ENCODE measurements at places on chromosomes 3 and 15.

DNA sequence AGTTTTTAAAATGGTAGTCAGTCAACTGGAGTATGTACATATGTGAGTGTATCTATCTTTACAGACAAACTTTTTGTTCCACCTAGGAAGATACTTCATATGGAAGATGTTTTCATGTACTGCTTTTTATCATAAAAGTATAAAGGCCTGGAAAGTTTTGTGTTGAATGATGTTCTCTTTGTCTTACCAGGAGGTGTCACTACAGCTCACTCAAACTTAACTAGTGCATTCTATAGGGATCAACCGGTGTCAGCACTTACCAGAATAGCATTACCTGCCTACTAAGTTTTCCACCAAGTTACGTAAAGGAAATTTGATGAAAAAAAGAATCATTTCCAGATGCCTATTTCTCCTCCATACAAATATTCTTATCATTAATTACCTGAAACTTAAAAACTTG lies 522.6 kb upstream of the SEMA6D start:
- peak; percentile 22 for DNase-seq

- DNase-seq = no peak
These were observed 283.3 kb upstream of the TPRG1 start for GRCh38 chr3:188888321-188889053.

- peak; percentile 31 for DNase-seq
These were observed 598.9 kb upstream of the GRM7 start for GRCh38 chr3:6262010-6262409.

DNA sequence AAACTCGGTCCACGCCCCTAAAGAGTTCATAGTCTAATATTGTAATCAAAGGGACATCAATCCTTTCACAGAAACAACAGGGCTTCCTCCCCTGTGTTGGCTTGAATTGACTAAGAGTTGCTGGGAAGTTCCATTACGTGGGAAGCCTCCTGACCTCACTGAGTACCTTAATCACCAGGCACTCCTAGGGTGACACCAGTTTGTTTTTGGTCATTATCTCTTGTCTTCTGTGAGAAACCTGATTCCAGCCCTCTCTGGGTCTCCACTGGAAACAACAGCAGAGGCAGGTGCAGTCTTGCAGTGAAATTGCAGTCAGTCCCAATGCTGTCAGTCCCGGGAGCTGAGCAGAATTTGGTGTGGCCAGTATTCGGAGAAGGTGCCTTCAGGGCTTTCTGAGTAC lies 55.4 kb downstream of the BOC start:
- peak; percentile 77 for DNase-seq

DNA sequence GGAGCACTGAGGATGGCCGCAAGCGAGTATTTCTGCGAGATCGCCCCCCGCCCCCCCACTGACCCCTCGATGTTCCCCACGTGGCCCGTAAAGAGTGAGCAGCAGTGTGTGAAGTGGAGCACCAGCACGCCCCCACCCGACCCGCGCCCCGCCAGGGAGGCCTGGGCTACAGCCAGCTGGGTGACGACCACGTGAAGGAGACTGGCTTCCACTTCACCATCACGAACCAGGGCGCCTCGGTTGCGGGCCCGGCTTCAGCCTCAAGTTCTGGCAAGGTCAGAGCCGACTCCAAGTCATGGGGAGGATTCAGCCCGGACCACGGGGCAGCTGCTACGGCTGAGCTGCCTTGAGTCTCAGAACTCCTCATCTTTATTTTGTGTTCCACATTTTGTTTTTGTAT lies 2.4 kb upstream of the RNU5B-1 start:
- DNase-seq = no peak

- DNase-seq = no peak
These were observed 21.0 kb downstream of the TMEM158 start for GRCh38 chr3:45205126-45205525.

- DNase-seq = no peak
These were observed 31.7 kb downstream of the LINS1 start for GRCh38 chr15:100570275-100570674.

- no peak for DNase-seq
These were observed 78.1 kb upstream of the XCR1 start for GRCh38 chr3:46105306-46105919.

GRCh38 chr3:104281713-104282112 lies 1085.0 kb upstream of the ALCAM start:
- no peak for DNase-seq

GRCh38 chr15:27468151-27468591 lies 497.2 kb downstream of the GABRG3 start:
- DNase-seq = no peak

GRCh38 chr3:125098611-125099291 lies 43.0 kb upstream of the HEG1 start:
- DNase-seq = no peak
